ENCODE measurements at places on chromosomes 5 and 9.

GRCh38 chr5:59628062-59628828, 265.3 kb downstream of the PDE4D start:
- no peak for DNase-seq

DNA sequence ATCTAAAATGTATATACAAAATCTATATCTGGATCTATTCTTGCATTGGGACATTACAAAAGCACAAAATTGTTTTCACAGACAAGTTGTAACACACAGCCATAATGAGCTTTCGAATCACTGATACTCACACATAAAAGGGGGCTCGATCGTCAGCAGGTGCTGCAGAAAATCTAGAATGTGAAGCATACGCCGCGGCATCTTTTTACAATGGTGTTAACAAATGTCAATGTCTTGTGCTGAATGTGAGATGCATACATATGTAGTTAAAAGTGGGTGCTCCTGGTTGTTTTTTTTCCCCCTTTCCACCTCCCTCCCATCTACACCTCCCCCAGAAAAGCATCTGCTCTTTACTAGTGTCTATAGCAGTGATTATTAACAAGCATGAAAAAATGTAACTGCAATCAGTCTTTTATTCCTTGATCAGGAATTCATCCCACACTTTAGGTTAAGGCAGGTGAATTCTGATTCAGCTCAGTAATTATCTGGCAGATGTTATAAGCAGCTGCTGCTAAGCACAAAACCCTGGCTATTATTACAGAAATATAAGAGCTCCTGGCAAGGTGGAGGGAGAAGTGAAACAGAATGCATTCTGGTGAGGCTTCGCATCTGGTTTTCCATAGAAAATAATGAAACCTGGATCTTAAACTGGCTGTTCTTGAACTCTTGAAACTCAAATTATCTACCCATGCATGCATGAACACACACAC, 114.1 kb downstream of the MPDZ start:
- DNase-seq = no peak

DNA sequence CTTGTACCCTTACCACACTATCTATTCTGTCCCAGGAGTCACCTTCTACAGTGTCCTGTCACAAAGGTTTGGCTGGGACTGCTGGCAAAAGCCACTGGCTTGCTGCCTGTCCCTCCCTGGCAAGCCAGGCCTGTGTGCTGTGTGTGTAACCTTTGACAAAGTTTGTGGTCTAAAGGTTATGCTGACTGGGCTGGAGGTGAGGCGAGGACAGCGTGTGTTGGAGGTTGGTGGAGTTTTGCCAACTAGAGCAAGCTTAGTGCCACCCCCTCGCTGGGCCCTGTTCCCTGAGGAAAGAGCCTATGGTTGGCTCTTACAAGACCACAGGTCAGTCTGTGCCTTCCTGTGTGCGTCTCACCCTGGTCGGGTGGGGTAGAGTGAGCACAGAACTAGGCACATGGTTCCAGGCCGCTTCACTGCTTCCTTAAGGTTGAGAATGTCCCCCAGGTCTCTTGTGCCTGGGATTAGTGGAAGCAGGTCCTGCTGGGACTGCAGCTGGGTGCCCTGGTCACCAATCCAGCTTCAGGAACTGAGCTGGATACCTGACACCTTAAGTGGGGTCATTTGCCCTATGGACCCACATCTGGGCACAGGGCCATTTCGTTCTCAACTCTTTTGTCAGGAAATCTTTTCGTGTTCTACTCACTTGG, 152.2 kb downstream of the GADD45G start:
- DNase-seq = peak; percentile 79

DNA sequence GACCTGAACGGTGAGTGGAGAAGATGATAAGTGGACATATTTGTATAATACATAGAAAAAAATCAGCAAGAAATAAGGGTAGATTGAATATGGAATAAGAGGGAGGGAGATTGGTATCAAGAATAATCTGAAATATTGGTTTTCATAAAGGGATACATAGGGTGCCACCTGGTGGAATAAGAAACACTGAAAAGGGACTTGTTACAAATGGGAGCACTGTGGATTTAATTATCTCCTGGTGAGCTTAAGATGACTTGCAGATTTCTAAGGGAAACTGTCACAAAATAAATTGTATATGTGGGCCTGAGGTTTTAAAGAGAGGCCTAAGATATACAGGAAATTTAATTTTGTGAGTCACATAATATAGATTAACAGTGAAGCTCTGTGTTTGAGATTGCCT, 1403.5 kb upstream of the CDH18 start:
- DNase-seq = no peak

GRCh38 chr5:35790457-35790822, 66.3 kb upstream of the IL7R start:
- DNase-seq = no peak

- DNase-seq = no peak
Observed at GRCh38 chr5:125470280-125470902, 724.0 kb upstream of the ZNF608 start.

- DNase-seq = no peak
Observed at GRCh38 chr5:127940854-127941253, 142.7 kb upstream of the SLC12A2 start.

- DNase-seq = no peak
Observed at GRCh38 chr9:115594557-115594956, 476.6 kb upstream of the TNC start.

- DNase-seq = peak; percentile 32
Observed at GRCh38 chr9:133828338-133828997, 90.3 kb upstream of the SARDH start.

GRCh38 chr9:71609448-71609830, 158.9 kb downstream of the CEMIP2 start:
- no peak for DNase-seq

DNA sequence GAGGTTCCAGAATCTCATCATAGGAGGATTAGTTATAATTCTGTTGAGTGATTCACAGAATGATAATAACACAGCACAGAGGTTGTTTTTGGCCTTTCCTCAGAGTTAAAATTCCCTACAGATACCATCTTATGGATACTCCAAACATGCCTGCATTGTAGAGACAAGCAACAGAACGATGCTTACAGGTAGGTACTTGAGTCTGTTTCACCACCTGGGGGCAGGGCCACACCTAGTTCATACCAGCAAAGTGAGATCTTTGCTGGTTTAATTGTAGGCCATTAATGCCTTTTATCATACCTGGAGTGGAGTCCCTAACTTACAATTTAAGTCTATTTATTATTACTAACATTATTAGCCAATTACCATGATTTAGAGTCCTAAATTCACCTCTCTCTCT, 416.5 kb upstream of the TLE4 start:
- no peak for DNase-seq

GRCh38 chr9:16453390-16453789, 417.1 kb downstream of the BNC2 start:
- no peak for DNase-seq

DNA sequence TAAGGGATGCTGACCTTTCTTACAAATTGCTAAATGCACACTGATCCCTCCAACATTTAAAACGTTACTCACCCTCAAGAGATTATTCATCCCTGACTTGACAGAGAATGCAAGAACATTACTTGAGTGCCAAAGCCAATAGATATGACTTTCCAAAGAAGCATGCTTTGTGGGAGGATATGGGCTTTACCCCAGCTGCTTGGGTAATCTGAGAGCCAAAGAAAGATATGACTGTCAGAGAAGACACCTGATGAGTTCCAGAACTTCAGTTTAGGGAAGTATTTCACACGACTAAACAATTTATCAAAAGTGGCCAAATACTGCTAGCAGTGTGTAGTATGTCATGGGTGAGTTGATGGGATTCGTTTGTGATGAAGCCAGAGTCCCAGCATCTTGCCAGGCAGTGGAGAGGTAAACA, 7.4 kb upstream of the SPDL1 start:
- DNase-seq = no peak

- no peak for DNase-seq
Observed at GRCh38 chr5:141492168-141492885, 3.4 kb downstream of the PCDHGC5 start.

DNA sequence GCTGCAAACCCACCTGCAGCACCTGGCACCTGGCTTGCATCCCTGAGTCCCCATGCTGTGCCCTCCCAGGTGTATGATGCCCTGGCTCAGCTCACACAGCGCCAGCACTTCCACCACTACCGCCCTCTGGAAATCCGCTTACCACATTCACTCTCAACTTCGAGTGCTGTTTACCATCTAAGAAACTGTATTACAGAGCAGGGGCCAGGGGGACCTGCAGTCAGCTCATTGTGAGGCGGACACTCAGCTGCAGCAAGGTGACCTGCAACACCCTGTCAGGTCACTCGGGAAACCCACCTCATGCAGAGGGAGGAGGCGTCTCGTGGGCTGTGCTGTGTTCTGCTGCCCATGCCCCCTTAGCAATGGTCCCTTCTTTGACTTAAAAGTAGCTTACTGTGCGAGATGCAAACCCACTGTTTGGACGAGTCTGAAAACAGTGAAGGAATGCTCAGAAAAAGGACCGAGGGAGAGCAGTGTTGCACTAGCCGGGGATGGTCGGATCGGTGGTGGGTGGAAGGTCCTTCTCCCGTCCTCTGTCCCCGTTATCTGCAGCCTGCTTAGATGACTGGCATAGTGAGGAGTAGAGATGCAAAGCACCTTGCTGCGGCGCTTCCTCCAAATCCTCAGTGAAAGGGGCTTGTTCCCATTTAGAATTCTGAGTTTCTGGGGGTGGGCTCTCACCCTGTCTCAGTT, 55.2 kb upstream of the CTSL start:
- no peak for DNase-seq

GRCh38 chr5:136766456-136766855, 401.1 kb upstream of the TRPC7 start:
- DNase-seq = no peak

- no peak for DNase-seq
Observed at GRCh38 chr5:57454896-57455295, 27.7 kb downstream of the ACTBL2 start.

- DNase-seq = no peak
Observed at GRCh38 chr9:306907-307306, 92.2 kb downstream of the DOCK8 start.
